NCI-H510A treated with DMSO at 0.1 percent for 48 hours (cell line): ENCODE measurements at places on chromosomes 1 and 21.

DNA sequence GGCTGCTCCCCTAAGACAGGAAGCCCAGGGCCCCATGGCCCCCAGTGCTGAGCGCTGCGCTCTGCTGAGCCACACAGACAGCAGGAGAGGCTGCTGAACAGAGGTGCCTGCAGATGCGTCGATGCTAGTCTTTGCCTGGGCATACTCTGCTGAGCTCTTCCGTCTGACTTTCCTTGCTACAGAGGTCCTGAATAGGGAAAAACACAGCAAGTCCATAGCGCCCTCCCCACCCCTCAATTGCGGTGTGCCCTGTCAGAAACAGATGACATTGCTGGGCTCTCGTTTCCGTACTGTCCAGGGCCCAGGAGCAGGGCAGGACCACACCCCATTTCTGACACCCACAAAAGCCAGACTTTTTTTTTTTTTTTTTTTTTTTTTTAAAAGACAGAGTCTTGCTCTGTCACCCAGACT is 252.5 kb downstream of the SDCCAG8 start:
- DNase-seq = no peak

- DNase-seq = no peak
Measured at GRCh38 chr1:94623560-94624148, 82.1 kb upstream of the F3 start.

- DNase-seq = no peak
Measured at GRCh38 chr1:85122169-85122568, 73.9 kb upstream of the MCOLN3 start.

DNA sequence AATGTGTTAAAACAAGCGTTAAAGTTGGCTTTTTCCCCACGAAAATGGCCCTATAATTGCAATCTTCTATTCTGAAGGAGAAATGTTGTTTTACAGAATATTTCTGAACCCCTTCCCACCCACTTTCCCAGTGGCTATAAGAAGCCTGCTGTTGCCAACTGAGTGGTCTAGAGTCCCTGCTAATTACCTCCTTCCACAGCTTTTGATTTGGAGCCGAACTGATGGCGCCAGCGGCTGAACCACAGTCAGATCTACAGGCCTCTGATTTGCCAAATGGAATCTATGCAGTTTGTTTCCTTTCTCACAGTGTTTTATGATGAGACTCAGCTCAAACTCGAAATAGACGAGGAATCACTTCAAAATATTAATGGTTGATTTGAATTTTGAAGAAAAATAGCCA is 76.0 kb upstream of the C1orf105 start:
- DNase-seq = no peak

- no peak for DNase-seq
Measured at GRCh38 chr1:226369110-226369509, 38.8 kb downstream of the PARP1 start.

DNA sequence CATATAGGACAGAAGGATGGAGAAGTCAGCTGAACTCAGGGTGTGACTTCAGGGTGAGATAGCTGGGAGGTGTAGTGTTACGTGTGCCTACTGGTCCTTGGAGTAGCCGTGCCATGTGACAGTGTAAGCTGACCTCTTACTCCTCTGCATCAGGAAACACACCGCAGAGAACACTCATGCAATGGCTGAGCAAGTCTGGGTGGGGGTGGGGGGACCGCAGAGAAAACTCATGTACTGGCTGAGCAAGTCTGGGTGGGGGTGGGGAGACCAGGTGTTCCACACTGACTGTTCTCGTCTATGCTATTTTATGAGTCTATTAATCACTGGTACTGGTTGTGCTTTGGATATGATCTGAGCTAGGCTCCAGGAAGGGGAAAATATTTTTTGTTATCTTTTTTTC is 233.1 kb downstream of the PAPPA2 start:
- DNase-seq = peak; percentile 95

- no peak for DNase-seq
Measured at GRCh38 chr1:183807549-183808168, 2.7 kb downstream of the RGL1 start.

- no peak for DNase-seq
Measured at GRCh38 chr1:26797627-26798026, 9.9 kb downstream of the PIGV start.

DNA sequence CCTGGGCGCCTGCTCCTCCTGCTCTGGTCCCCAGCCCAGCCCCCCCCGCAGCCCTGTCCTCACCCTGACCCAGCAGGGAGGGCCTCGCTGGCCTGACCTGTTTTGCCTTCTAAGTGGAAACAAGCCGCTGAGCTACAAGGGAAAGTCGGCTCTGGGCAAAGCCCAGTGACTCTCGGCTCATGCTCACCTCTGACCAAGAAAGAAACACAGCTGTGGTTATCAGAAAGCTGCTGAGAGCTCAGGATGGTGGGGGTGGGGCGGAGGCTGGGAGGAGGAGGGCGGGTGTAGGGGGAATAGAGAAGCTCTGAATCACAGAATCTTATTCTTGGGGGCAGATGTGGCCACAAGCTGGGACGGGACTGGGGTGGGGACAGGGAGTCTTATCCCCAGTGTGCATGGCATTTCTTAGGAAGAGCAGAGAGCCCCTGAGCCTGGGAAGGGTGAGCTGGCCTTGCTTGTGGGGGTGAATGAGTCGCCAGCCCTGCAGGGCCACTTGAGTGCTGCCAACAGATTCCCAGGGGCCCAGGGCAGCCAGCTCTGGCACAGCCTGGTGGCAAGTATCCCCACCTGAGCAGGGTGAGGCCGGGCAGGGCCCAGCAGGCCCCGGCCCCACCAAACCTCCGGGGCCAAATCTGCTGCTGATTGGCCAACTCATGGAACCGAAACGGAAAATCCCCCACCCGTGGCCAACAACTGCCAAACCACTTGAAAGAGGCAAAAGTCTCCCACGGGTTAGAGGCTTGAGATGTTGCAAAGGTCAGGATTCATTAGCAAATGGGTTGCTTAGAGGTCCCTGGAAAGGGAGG is 120.6 kb downstream of the SPSB1 start:
- DNase-seq = peak; percentile 75

DNA sequence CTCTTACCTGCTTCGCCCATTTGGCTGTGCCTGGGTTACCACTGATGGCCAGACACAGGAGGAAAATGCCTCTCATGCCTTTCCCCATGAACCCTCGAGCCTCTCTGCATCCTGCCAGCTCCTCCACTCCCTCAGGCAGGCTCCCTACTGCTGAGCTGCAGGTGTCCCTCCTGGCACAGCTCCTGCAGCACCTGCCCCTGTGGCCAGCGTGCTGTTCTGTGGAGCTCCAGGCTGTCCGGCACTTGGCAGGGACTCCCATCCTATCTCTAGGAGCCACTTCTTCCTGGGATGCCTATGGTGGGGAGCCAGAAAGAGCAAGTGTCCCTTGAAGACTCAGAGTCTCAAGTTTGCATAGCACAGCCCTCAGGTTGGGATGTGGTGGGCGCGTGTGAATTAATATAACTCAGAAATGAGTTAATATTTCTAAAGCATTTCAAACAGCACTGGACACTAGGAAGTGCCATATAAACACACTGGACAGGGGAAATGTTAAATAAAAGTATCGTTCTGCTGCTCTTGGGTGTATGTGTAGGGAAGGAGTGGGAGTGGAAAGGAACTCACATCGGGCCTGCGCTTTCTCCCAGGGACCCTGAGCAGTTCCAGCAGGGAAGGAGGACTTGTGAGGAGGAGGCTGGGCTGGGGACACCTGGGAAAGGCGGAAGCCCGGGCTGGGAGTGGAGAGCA is 2.7 kb downstream of the LRRC71 start:
- DNase-seq = peak; percentile 40

- DNase-seq = no peak
Measured at GRCh38 chr1:74679811-74680210, 6.2 kb upstream of the ERICH3 start.

- DNase-seq = no peak
Measured at GRCh38 chr1:59356627-59357026, 59.7 kb downstream of the FGGY start.

GRCh38 chr1:158527190-158527815 is 26.9 kb downstream of the OR6Y1 start:
- DNase-seq = peak; percentile 39

- DNase-seq = no peak
Measured at GRCh38 chr21:46077674-46078101, 20.2 kb upstream of the COL6A2 start.

- no peak for DNase-seq
Measured at GRCh38 chr1:24302209-24302611, 16.9 kb upstream of the GRHL3 start.

GRCh38 chr1:225747566-225747965 is 30.1 kb upstream of the SRP9 start:
- DNase-seq = no peak

DNA sequence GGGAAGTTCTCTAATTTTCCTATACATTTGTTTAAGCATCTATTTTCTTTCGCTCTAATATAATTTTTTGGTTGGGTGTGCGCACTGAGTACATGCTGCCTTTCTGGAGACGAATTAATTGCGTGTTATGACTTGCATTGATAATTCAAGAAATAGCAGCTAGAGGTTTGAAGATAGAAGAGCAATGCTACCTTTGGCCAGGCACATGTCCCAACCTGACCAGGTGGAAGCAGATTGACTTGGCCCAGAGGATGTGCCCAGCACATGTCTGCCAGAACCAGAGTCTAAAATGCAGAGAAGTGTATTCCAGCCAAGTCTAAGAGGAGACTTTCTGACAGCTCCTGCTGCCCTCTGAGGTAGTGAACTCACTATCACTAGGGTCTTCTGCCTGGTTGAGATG is 114.3 kb downstream of the SLC35F3 start:
- no peak for DNase-seq

- no peak for DNase-seq
Measured at GRCh38 chr1:200934676-200935245, 40.1 kb downstream of the INAVA start.

GRCh38 chr21:42614811-42615351 is 38.5 kb upstream of the PDE9A start:
- no peak for DNase-seq

DNA sequence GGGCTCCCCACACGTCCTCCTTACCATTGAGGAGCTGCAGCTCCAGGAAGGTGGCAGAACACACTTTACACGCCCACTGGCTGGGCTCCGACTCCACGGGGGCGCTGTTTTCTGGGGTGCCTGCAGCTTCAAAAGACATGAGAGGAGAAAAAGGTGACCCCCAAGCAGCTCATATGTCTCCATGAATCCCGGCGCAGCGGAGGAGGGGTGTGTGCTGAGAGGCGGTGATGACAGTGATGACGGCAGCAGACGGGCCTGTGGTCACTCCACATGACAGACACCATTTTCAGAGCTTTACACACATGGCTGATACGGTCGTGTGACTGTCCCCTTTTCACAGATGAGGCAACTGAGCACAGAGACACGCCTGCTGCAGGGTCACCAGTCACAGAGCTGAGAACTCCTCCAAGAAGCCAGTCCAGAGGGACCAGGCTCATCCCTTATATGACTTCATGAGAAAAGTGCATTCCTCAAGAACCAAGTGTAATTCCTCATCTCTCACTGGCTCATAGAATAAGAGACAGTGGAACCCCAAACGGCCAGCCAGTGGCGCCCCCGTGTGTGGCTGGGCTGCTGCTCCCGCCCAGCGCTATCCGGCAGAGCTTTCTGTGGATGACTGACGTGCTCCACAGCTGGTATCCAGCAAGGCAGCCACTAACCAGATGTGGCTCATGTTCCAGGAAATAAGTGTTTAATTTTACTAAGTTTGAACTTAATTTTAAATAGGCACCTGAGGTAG is 31.9 kb downstream of the PRDM15 start:
- DNase-seq = no peak

DNA sequence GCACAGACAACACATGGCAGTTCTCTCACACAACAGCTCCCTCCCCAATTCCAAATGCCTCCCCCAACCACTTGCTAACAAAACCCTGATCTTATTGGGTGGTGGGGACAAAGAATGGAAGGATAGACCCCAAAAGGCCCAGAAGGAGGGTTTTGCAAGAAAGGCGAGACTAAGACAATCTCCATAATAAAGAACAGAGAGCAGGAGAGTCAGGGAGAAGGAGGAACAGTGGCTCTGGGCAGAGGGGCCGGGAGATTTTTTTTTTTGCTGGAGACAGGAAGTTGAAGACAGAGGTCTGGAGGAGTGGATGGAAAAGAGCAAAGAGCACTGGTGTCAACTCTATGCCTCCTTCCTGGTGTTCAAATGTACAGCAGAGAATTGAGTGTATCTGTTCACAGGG is 6.5 kb upstream of the C1QA start:
- no peak for DNase-seq

GRCh38 chr1:108639899-108640560 is 20.9 kb downstream of the HENMT1 start:
- no peak for DNase-seq

DNA sequence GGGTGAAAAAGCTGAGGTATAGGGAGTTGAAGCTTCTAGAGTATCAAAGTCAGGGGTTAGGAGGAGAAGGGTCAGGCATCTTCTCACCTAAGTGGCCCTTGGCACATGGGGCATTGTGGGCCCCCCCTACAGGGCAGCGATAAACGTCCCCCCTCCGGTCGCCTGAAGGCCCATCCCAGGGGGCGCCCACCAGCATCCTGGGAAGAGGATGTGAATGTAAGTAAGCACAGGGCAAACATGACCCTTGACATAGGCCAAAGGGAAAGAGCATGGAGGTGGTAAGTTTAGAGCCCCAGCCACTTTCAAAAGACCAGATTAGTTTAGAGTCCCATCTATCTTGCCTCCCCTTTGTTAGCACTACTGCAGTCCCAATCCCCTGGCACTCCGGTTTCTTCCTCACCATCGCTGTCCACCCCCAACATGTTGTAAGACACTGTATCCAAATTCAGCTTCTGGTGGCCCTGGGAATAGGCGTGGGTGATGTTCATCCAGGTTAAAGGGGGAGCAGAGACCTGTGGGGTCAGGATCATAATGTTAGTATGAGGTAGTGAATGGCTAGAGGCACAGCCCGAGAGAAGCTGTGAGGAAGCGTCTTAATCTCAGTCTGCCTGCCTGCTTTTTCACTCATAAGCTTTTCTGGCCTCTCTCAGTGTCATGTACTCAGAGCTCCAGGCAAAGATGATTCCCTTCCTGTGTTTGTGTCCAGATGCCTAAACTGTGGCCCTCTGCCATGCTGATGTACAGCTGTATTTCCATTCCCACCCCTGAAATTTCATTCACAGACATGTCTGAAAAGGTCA is 2.7 kb downstream of the ITGA10 start:
- no peak for DNase-seq

DNA sequence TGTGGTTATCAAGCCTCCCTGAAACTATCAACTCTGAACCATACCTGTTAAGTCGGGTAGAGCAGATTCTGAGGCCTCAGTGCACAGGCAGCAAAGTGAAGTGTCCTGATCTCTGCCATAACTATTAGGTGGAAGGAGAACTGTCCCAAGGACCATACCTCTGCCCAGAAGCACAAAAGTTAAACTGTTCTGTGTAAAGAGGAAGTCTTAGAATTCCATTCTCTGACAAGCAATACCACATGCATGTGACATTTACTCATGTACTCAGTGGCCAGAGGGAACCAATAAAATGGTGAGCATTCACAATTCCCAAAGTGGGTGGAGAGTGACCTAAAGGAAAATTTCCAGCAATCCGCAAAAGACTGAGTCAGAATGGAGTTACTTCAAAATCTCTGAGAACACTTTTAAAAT is 61.0 kb downstream of the TOR3A start:
- no peak for DNase-seq

GRCh38 chr1:57017717-57018116 is 51.9 kb upstream of the C8B start:
- no peak for DNase-seq
